ENCODE measurements at places on chromosomes 7 and 10. TPM values are rescaled to one million over a fixed set of nuclear protein-coding genes. Genes with fewer than 3 reads are reported as not detected.

The PRRT4 gene
- 0.24 TPM for total RNA-seq

The RET gene
- total RNA-seq, result 0.56 TPM

The UCMA gene
- total RNA-seq, result not detected

The MPP7 gene
- total RNA-seq, result 0.11 TPM

The TECPR1 gene
- total RNA-seq, result 7.8 TPM

The GPAM gene
- total RNA-seq, result 5.5 TPM

The MYL7 gene
- not detected for total RNA-seq

The HOXA2 gene
- 0.85 TPM for total RNA-seq

The BAIAP2L1 gene
- total RNA-seq, result 38.0 TPM

The CYP2E1 gene
- 0.26 TPM for total RNA-seq

The GALNT17 gene
- total RNA-seq, result not detected

The TRIM50 gene
- total RNA-seq, result not detected

The PROSER2 gene
- total RNA-seq, result 43.2 TPM

The PRPS1L1 gene
- not detected for total RNA-seq

The NXPH1 gene
- total RNA-seq, result not detected

The CPXM2 gene
- not detected for total RNA-seq

The ELMO1 gene
- 3.4 TPM for total RNA-seq

The IRF5 gene
- 15.3 TPM for total RNA-seq

The NPC1L1 gene
- total RNA-seq, result 0.06 TPM

The MKX gene
- not detected for total RNA-seq

The PON3 gene
- total RNA-seq, result 39.3 TPM

The CDK5 gene
- 30.5 TPM for total RNA-seq

The FFAR4 gene
- 0.06 TPM for total RNA-seq

The HOXA7 gene
- total RNA-seq, result 5.2 TPM

The RASA4B gene
- 1.8 TPM for total RNA-seq

The LFNG gene
- total RNA-seq, result 18.4 TPM

The KEL gene
- 0.08 TPM for total RNA-seq

The ABLIM1 gene
- total RNA-seq, result 35.9 TPM

The STRIP2 gene
- 6.5 TPM for total RNA-seq

The SLC26A5 gene
- not detected for total RNA-seq

The SKIDA1 gene
- 1.0 TPM for total RNA-seq

The CDC14C gene
- 0.03 TPM for total RNA-seq

The DRGX gene
- not detected for total RNA-seq

The C10orf105 gene
- not detected for total RNA-seq

The PNLIPRP2 gene
- total RNA-seq, result 0.06 TPM

The INA gene
- total RNA-seq, result 18.1 TPM

The CALHM3 gene
- 0.35 TPM for total RNA-seq

The SAMD9 gene
- 2.2 TPM for total RNA-seq

The CDNF gene
- total RNA-seq, result 1.3 TPM

The MMD2 gene
- not detected for total RNA-seq

The URGCP gene
- total RNA-seq, result 25.9 TPM

The SUN3 gene
- not detected for total RNA-seq

The MACC1 gene
- total RNA-seq, result not detected

The OR2A5 gene
- not detected for total RNA-seq

The KNDC1 gene
- 0.74 TPM for total RNA-seq

The NME8 gene
- total RNA-seq, result not detected

The TRIM4 gene
- 24.8 TPM for total RNA-seq

The WNT2 gene
- 0.05 TPM for total RNA-seq

The SFTPD gene
- total RNA-seq, result 0.09 TPM

The IL15RA gene
- total RNA-seq, result 2.3 TPM

The PDK4 gene
- total RNA-seq, result 28.0 TPM

The MMP21 gene
- total RNA-seq, result 0.03 TPM

Measured in A549 treated with AZD2906 at 1 μM for 4 hours (cell line).